T-helper 17 cell (primary cell): ENCODE measurements at places on chromosomes 7 and 10. TPM values are rescaled to one million over a fixed set of nuclear protein-coding genes. Genes with fewer than 3 reads are reported as not detected.

DNA sequence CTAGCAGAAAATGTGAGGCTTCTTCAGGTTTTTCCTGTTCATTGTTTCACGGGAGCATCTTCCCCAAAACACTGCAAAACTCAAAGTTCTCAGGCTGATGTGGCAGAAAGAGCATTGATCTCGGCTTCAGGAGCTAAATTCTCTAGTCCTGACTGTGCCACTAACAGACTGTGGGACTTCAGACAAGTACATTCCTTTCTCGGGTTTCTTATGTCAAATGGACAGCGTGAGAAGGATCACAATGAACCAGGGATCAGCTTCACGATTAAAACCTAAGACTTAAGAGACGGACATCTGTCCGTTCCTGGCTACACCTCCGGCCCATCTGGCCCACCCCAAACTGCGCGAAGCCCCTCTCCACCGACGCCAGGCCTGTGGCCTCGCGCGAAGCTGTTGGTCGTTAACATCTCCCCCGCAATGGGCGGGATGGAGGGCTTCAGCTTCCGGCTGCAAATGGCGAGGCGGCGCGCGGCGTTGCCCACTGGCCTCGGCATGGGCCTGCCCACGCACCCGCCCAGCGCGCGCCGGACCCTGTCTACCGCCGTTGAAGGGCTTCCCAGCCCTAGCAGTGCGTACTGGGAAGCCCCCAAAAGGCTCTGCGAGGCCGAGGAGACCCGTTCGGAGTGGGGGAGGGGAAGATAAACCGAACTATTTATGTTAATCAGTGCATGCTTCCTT lies 549 bp upstream of the DDX50 start:
- no peak for DNase-seq

- DNase-seq = no peak
These were observed 441 bp downstream of the FZD8 start for GRCh38 chr10:35641676-35642034.

DNA sequence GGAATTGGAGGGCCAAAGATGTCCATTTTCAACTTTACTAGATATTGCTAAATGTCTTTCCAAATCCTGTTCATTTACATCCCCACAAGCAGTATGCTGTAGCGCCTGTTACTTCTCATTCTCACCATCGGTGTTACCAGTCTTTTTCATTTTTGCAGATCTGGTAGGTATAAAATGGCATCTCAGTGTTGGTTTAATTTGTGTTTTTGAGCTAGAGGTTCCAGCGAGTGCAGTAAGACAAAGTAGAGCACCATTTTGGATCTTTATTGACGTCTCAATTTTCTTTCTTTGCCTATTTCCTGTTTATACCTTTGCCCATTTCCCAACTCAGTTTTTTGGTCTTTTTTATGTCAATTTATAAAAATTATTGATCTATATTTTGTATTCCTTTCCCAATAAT lies 55.6 kb downstream of the NRF1 start:
- DNase-seq = no peak

- DNase-seq = no peak
These were observed 455.7 kb upstream of the GALNT17 start for GRCh38 chr7:70676243-70676642.

GRCh38 chr7:141837683-141838082 lies 3.6 kb downstream of the PRSS37 start:
- DNase-seq = no peak

- DNase-seq = no peak
These were observed at the start of gene RBP4 for GRCh38 chr10:93601146-93601773. TSS of gene RBP4 (minus strand) at chr10:93601235. CDS start at chr10:93601028, 207 bp downstream.

DNA sequence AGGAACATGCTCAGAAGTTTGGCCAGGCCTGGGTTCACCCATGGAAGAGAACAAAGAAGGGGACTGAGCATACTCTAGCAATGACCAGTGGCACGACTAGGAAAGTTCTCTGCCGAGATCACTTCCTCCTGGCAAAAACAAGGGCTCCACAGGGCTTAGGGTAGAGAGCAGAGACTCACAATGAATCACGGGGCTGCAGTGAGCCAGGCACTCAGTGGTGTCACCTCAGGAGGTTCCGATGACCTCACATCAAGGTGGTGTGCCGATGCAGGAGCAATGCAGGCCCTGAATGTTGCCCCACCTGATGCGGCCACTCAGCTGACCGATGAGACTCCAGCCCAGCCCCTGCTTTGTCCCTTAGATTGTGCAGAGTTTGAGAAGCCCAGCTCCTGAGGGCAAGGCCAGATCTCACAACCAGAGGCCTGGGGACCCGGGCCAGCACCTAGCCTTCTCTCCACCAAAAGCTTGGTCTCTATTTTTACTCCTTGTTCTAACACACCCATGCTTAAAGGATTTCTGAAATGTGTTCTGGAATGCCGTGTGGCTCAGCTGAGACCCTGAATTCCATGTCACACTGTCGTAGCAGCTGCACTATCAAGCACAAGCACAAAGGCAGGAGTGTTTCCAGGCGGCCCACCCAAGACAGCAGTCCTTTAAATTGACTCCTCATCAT lies 60.9 kb downstream of the COBL start:
- no peak for DNase-seq

The CNTNAP2 gene
- not detected for total RNA-seq

The NACAD gene
- total RNA-seq = 0.15 TPM

The GFRA1 gene
- total RNA-seq = not detected

The SLC18A3 gene
- total RNA-seq = not detected

The PPP3CB gene
- 37.4 TPM for total RNA-seq

The ZNF853 gene
- 0.85 TPM for total RNA-seq
